Neural progenitor cell (in vitro differentiated cells): ENCODE measurements at places on chromosomes 12 and 14.

- DNase-seq = no peak
Observed at GRCh38 chr14:104555430-104556255, 23.9 kb upstream of the C14orf180 start.

GRCh38 chr14:103186909-103187586, 63.8 kb downstream of the TNFAIP2 start:
- peak; percentile 72 for DNase-seq

GRCh38 chr12:51591016-51591901, at the start of gene SCN8A:
Gene SCN8A (plus strand): TSS chr12:51591233. CDS start chr12:51662818, 71,585 bp downstream.
- DNase-seq = peak; percentile 95

- no peak for DNase-seq
Observed at GRCh38 chr14:36976571-36977023, 195.8 kb downstream of the SLC25A21 start.

DNA sequence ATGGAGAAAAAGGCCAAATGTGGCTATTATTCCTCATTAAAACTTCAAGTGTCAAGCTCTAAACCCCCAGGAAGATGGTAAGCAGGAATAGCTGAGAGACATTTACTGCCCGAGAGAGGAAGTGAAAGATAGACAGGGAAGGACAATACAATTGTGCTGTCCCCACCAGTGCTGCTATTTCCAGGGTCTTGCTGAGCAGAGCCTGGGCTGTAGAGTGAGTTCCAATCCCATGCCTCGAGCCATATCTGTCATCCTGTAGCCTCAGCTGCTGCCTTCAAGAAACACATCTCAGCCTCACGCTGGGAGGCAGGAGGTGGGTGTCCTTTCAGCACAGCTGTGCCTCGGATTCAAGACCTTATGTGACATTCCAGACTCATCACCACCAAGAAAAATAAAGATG, 114.0 kb downstream of the RPAP3 start:
- DNase-seq = no peak

DNA sequence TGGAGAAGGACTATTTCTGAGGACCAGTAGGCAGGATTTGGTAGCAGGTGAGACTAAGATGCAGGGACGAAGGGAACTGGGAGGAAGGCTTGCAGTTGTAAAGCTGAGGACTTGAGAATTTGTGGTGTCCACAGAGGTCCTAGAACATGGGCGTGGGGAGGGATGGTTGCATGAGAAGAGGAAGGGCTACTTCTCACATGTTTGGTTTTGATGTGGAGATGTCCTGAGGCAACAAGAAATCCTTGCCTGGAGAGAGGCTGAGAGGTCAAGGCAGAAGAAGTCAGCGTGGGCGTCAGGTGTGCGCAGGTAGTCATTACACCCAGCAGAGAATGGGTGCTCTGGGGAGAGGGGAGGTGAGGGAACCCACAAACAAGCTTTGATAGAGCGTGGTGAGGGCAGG, 5.7 kb upstream of the RABGGTA start:
- no peak for DNase-seq

DNA sequence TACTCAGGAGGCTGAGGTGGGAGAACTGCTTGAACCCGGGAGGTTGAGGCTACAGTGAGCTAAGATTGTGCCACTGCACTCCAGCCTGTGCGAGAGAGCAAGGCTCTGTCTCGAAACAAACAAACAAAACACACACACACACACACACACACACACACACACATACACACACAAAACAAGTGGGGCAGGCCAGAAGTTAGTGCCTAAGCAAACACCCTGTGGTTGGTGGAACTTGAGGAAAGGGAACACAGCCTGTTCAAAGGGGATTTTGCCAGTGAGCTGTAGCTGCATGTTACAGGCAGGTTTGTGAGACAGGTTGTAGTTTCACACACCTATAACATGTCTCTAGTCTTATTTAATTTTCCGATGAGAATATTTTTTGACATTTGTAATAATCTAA, 175.3 kb upstream of the CLEC14A start:
- DNase-seq = no peak

GRCh38 chr12:67428431-67428830, 159.3 kb downstream of the CAND1 start:
- DNase-seq = no peak
